ENCODE measurements at places on chromosomes 11 and 22.

DNA sequence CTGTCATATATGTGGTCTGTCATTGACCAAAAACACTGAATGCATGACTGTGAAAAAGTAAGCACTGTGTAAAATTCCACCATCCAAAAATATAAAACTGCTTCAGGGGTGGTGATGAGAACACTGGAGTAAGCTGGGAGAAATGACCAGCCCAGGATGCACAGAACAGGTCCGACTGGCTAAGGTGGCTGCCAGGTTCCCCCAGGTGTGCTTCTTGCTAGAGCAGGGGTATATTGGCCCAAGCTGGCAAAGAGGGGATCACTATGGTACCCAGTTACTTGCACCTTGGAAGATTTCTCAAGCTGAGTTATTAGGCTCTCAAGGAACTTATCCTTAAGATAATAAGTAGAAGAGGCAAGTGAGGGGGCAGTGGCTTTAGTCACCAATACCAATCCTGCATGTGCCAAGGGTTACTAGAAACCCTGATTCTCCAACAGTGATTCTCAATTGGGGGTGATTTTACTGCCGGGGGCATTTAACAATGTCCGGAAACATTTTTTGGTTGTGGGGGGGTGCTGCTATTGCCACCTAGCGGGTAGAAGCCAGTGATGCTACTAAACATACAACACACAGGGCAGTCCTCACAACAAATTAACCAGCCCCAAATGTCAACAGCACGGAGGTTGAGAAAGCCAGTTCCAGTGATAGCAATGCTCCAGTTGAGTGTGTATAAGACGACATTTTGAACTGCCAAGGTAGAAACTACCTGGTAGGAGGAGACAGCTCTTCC, 15.7 kb downstream of the SNU13 start:
- DNase-seq: no peak

GRCh38 chr22:46923394-46923793, 160.9 kb downstream of the TBC1D22A start:
- DNase-seq: no peak

- no peak for DNase-seq
Observed at GRCh38 chr11:65132988-65133700, 1.2 kb downstream of the SYVN1 start.

DNA sequence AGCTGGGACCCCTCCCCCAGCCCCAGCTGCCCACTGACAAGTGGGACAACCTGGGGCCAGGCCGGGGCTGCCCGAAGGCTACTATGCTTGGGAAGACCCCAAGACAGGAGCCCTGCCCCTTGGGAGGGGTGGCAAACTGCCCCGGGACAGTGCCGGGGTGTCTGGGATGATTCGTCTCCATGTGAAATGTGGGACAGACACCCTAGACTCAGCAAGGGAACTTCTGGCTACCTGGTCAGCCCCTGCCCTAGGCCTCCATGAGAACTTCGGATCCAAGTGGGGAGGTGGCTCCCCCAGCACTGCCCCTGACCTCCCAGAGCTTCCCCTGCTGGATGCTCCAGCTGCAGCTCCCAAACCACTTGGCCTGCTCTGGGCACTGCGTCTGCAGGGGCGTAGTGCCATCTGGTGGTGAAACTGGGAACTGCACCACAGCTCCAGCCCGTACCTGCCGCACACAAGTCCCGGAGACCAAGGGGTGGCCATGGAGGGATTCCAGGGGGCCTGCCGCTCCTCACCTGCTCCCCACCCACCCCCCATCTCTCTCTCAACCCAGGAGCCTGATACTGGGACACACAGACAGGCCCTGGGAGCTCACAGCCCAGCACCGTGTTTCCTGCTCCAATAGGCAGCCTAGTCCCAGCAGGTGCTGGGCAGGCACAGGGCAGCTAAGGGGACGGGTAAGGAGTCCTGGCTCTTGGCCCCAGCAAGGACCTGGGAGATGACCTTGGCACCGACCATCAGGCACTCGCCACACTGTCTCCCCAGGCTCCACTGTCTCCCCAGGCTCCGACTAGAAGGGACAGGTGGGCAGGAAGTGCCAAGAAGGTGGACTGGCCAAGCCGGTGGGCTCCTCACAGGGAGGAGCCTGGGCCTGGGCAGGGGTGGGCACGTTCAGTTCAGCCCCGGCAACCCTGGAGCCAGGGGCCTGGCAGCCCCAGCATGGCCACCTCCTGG, 194.1 kb downstream of the IGLL1 start:
- DNase-seq: peak; percentile 10

DNA sequence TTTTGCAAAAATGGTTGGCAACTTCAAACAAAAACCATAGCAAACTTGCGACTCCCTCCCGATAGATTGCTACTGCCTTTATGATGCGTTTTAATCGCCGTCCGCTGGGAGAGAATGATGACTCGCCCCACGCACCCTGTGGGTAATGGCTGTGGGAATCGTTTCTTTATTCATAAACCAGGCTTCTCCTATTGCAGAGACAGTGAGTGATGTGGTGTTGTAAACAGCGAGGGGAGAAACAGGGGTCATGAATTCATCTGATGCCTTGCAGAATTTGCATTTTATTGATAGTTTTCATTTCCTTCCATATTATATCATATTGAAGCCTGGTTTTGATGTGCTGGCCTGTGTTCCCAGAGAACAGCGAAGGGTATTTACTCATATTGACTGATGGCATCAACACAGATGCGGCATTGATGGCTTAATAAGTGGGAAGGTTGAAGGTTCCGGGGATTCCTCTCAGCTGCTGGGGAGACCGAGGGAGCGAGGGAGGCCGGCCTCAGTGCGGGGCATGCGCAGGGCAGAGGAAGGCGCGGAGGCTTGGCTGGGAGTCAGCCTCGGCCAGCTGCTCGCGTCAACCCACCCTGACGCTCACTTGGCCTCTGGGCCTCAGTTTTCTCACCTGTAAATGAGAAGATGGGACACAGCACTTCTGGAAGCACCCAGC, 41.3 kb downstream of the ARHGAP8 start:
- no peak for DNase-seq

- DNase-seq: no peak
Observed at GRCh38 chr22:44364751-44365130, 52.0 kb upstream of the SHISAL1 start.

GRCh38 chr11:7457211-7457610, 28.1 kb upstream of the OLFML1 start:
- DNase-seq: peak; percentile 28

GRCh38 chr11:12602421-12602820, 71.8 kb upstream of the TEAD1 start:
- DNase-seq: no peak

DNA sequence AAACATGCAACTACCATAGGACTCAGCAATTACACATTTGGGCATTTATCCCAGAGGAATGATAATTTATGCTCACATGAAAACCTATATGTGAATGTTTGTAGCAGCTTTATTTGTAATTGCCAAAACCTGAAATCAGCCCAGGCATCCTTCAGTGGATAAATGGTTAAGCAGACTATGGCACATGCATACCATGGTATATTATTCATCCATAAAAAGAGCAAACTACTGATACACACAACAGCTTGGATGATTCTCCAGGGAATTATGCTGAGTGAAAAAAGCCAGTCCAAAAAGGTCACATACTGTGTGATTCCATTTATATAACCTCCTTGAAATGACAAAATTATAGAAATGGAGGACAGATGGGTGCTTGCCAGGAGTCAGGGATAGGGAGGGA, 86.7 kb downstream of the ALX4 start:
- no peak for DNase-seq

DNA sequence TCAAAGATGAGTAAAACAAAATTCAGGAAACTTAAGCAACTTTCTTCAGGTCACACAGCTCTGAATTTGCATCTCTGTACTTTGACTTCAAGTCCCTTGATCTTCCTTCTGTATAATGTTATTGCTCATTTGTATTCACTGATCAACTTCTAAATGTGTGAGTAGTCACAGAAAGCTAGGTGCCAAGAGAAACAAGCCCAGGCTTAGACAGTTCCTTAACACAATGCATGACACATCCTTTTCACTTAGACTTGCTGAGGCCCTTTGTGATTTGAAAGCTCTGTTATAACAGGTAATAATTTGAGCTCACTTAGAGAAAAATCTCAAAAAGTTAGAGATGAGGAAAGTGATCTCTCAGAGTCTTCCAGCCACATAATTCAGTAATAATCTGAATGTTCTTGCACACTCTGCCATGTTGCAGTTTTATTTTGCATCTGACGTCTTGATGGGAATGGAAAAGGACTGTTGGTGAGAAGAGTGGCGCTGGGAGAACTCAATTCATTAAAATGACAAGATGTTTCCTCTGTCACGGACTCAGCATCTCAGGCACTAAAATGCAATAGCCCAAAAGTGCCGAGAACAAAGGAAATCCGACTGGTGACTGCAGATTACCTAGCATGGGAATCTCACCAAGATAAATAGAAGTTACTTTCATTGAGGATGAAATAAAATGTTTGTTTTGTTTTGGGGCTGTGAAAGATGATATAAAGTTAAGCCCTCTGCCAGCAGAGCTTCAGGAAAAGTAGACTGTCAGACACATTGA, 665.3 kb downstream of the OPCML start:
- DNase-seq: no peak

DNA sequence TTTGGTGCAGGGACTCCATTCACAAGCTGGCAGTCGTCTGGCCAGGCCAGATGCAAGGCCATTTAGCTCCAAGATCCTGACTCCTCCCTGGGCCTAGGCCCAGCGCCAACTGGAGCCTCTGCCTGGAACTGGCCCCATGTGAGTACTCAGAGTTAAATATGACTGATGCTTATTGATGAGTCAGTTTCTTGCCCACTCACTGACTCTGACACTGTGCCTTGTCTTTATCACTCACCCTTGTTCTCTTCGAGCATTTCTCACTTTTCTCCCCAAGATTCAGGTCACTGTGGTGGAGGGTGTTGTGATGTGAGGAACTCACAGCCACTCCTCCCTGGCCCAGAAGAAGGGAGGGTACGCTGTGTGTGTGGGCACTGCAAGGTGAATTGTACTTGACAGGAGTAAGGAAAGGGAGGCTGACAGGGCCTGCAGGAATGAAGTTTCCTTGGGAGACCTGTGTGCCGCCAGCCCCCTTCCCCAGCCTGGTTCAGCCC, 23.2 kb upstream of the ST3GAL4 start:
- DNase-seq: peak; percentile 63

GRCh38 chr11:132685174-132685611, 847.1 kb downstream of the OPCML start:
- DNase-seq: no peak

GRCh38 chr22:18119409-18120110, 9.0 kb downstream of the TUBA8 start:
- no peak for DNase-seq

DNA sequence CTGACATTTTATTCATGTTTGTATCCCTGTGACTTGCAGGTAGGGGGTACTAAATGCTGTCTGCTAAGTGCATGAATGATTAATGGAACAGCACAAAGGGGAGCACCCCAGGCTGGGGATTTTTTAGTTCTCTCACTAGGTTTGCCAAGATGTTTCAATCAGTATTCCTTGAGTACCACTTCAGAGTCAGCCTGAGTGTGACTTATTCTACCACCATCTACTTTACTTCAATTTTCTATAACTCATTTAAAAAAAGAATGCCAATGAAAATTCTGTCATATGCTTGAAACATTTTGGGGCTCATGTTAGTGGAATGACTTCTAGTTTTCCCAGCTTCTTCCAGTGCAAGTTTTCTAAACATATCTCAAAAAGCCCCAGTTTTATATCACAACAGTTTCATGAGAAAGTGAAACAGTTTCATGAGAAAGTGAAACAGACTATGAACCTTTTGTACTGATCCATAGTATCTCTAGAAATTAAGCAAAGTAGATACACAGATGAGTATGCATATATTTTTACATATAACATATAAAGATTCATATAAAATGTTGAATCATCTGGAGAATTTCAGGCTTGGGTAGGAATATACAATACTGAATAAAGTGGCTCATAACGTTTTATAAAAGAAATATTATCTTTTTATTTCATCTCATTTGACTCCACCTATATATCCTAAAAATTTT, 252.4 kb downstream of the GRM5 start:
- no peak for DNase-seq

DNA sequence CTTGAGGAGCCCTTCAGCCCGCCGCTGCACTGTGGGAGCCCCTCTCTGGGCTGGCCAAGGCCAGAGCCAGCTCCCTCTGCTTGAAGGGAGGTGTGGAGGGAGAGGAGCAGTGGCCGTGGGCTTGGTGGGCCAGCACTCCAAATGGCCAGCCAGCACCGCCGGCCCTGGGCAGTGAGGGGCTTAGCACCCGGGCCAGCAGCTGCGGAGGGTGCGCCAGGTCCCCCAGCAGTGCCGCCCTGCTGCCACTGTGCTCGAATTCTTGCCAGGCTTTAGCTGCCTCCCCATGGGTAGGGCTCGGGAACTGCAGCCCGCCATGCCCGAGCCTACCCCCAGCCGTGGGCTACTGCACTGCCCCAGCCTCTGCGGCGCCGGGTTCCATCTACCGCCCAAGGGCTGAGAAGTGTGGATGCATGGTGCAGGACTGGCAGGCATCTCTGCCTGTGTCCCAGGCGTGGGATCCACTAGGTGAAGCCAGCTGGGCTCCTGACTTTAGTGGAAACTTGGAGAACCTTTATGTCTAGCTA, 82.7 kb downstream of the KCNA4 start:
- DNase-seq: no peak

DNA sequence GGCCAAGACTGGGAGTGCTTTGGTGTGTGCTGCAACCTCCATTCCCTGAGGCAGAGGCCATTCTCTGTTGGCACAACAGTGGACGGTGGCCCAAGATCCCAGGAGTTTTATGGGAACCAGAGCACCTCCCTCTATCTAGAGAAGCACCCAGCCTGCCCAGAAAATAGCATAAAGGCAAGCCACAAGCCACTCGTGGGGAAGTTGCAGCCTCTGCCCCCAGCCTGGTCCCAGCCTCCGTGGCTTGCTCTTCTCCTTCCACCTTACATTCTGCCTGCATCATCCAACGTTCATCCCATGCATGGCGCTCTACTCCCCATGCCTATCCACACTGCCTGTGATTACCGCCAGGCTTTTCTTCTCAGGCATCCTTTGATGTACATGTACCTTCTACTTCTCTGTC, 15.8 kb downstream of the IL17RA start:
- DNase-seq: no peak

DNA sequence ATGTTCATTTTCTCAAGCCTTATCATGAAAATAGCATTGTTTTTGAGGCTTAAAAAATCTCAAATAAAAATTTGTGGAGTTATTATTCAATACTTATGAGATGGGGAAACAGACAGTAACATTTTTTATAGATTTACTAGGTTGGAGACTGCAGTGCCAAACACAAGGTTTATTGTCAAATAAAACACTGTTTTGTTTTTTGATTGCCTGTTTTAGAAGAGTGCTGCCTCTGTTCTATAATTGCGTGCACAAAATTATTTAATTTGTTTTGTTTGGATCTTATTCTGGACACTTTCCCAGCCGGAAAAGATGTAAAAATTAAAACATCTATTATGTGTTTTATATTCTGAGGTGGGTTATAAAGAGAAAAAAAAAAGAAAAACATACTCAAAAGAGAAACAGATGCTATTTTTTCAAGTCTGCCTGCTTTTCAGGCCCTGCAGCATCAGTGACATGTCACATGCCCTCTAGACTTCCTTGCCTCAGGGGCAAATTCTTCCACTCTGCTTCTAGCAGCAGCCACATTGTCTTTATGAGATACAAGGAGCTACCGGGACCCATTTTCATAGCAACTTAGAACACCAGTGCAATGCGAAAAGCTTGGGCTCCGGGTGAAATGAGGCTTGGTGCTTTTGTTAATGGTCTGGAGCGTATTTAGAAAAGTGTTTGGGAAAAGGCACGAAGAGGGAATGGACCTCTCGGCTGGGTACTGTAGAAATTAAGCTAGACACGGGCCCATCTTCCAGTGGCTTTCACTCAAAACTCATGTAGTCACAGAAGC, 77.5 kb downstream of the EFCAB6 start:
- DNase-seq: no peak
